ENCODE measurements at places on chromosomes 5 and 9.

- DNase-seq, result no peak
Measured at GRCh38 chr5:91848453-91848852, 465.3 kb upstream of the ARRDC3 start.

DNA sequence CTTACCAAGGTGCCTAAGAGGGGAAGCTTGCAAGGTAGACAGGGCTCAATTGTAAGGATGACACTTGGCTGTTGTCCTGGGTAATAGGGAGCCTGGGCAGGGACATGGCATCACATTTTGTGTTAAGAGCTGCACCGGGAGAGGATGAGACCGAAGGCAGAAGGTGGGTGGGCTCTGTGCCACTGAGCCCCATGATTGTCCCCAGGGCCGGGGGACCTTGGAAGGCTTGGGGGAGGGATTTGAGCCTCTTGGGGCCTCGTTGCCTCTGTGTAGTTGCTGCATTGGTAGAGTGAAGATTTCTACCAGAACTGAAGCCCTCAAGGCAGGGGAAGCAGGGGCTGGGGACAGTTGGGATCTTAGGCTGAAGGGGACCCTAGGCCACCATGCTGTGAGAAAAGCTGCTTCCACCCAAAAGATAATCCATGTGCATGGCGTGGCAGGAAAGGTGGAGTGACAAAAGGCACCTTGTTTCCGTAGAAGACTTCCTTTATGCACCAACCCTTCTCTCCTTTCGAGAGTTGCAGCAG is 11.9 kb downstream of the FGF18 start:
- DNase-seq, result no peak

DNA sequence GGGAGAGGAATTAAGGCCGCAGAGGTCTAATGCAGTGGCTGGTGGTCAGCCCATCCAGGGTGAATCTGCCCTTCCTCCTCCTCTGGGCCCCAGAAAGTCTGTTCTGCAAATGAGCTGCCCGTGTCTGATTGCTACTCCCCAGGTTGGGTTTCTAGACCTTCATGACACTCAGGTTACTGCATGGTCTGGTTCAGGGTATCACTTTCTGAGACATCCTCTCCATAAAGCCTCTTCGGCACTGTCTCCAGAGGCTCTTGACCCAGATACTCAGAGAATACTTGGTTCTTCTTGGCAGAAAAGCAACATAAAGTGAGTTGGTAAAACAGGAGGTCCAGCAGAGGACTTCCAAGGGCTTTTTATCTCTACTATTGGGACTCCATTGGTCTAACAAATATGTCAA is 62.5 kb upstream of the GDNF start:
- DNase-seq, result no peak

- DNase-seq, result no peak
Measured at GRCh38 chr5:65050826-65051498, 282.2 kb downstream of the CWC27 start.

DNA sequence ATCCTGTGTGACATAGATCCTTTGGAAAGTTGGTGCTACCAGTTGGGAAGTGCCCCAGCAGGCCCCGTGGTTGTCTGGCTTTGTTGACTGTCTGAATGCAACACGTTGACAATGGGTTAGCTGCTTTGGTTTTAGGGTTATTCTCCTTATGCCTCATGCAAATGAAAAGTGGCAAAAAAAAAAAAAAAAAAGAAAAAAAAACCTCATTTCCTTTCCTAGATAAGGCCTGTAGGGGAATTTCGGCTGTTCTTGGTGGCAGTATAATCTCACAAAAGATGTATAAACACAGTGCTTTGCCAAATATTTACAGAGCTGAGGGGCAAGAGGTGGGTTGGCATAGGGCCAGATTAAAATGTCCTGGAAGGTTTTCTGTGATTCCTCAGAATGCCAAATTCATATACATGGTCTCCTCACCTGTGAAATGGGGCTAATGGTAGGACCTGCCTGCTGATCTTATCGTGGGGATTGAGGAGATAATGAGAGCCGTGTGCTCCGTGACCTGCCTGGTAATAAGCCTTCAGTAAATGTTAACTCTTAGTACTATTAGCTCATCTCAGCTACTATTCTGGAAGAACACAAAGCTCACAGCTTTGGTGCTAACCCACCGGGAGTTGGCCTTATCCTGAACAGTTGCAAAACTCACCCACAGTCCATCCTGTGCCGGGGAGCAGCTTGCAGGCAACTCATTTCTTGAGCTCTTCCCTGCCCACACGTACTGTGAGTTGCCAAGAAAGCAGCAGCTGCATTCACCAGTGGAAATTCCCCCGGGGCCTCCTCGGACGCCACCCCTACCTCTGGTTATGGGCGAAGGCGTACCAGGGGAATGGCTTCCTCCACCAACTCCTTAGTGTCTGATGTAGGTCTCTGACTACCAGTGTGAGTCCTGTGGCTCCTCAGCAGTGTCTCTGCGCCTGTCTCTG is 220.3 kb downstream of the NR3C1 start:
- no peak for DNase-seq

DNA sequence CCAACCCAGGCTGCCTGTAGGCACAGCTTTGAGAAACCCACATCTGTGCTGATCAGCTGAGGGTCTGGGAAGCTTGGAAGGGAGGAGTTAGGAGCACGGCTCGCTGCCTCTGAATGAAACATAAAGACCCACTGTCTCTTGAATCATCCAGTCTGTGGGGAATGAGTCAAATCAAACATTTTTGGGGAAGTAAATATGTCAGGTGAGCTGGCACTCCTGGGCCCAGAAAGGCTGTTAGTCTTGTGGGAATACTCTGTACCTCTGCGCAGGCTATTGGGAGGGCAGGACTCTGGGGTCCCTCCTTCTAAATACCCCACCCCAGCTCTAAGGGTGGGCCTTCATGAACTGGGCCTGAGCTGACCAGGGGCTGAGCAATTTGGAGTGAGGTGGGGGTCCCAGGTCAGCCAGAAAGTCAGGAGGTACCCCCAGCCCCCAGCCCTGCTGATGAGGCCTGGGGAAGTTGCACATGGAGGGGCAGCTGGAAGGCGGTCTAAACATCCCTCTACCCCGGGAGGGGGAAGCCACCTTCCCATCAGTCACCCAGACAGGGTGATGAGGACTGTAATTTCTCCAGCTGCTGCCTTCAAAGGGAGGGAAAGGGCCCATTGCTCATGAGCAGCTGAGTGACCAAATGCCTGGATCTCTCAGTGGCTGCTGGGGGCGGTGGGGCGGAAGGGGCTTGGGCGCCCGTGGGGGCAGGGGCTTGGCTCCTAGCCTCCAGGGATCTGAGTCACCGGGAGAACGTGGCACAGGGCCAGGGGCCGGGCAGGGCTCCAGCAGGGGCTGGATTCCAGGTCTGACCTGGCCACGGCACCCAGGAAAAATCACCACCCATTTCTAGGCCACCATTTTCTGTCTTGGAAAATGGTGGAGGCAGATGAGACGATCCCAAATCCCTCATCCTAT is 10.8 kb downstream of the FIBCD1 start:
- DNase-seq, result no peak

DNA sequence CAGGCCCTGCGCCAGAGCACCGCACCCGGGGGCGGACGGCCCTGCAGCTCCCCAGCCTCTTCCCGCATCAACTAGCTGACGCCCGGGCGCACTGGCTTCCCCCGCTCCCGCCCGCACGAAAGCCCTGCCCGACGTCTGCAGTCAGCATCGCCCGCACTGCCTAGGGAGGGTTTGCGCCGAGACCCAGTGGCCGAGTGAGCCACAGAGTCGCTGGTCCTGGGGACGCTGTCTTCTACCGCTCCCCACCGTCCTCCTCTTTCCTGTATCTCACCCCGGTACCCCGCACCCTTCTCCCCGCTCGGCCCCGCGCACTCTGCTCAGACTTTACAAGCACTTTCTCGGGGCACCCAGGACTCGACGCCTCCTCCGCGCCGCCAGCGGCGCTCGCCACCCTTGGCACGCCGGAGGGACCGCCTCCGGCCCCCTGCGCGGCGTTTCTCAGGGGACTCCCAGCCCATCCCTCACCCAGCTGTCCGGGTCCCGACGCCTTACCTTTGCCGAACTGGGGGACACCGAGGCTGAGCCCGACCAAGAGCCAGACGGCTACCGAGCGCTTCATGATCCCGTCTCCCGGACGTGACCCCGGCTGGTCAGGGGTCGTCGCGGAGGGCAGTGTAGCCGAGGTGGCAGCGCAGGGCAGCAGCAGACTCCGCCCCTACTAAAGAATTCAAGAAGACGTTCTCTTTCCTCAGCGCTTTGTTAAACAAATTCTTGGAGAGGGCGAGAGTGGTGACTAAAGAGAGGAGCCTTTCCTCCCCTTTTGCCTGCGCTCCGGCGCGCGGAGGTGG is 670 bp downstream of the EDIL3 start:
- no peak for DNase-seq

DNA sequence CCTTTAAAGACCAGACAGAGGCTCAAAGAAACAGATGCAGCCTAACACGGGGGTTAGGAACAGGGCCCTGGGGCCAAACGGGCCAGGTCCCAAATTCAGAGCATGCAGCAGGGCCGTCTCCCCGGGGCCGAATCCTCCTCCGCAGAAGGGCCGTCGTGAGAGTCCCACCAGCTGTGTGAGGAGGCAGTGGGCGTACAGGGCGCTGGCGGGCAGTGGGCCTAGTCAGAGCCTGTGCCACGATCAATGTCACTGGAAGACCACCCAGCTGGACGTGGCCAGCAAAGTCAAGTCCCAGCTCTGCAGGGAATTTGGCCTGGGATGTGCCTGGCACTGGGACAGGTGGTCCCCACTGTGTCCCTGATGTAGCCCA is 15.8 kb upstream of the FCN2 start:
- no peak for DNase-seq

GRCh38 chr5:132023258-132024116 is 12.0 kb upstream of the ACSL6 start:
- no peak for DNase-seq

- DNase-seq, result no peak
Measured at GRCh38 chr5:92801911-92802310, 779.1 kb downstream of the NR2F1-AS1 start.

GRCh38 chr5:153459051-153459743 is 31.3 kb upstream of the GRIA1 start:
- no peak for DNase-seq

GRCh38 chr5:167940911-167941310 is 350.5 kb upstream of the WWC1 start:
- no peak for DNase-seq

- DNase-seq, result no peak
Measured at GRCh38 chr5:144289277-144289676, 118.6 kb downstream of the KCTD16 start.

GRCh38 chr9:8719833-8720486 is 920.4 kb upstream of the DMAC1 start:
- no peak for DNase-seq

DNA sequence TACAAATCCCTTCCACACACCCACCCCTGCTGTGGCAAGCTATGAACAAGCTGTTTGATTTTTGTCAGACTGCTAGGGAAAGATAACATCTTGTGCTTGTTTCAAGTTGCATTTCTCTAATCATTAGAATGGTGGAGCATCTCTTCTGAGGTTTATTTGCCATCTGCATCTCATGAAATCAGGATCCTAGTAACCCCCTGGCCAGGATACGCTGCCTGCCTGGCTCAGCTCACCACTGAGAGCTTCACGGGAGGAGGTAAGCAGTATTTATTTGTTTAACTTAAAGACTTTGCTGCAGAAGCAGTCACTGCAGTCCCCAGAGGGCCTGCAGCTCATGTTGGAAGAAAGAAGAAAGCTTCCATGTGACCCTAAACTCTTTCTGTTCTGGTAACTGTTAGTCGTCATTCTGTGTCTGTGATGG is 83.3 kb upstream of the CXCL14 start:
- DNase-seq, result no peak

DNA sequence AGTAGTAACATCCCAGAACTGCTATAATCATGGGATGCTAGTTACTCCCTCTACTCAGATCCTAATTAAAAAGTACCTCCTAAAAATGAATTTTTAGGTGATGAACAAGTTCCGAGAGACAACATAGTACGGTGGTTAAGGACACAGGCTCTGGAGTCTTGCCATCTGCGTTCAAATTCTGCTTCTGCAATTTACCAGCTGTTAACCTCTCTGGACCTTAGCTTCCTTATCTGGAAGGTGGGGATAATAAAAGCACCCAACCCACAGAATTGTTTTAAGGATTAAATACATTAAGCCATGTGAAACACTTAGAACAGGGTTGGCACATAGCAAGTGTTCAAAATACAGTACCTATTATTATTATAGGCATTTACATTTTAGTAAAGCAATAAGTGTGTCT is 77.5 kb upstream of the XPA start:
- no peak for DNase-seq

DNA sequence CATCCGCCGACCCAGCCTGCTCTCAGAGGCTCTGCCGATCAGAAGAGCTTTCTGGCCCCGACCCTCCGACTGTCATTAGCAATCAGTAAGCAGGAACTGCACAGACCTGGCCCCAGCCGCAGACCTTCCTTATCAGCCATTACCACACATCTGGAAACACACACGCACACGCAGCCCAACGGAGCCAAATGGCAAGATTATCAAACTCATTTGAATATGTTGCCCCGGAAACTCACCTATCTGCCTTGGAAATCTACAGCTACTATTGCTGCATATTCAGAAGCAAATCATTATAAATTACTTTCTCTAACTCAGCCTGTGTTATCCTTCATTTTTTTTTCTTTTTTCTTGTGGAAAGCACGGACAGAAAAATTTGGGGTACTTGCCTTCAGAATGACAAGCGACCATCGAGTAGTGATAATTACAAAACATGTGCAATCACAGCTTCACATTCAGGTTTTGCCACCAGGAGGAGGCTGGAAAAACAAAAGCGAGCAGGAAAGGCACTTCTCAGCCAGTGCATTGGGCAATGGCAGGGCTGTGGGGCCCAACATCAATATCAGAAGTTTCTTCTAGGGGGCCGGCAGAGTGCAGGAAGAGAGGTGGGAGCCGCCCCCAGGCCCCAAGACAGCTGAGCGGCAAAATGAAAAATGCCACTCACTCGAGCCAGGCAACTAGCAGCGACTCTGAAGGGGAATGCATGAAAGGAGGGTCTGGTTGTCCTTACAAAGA is 122.3 kb downstream of the VAV2 start:
- no peak for DNase-seq

- DNase-seq, result no peak
Measured at GRCh38 chr9:131776036-131776435, 36.2 kb upstream of the RAPGEF1 start.

DNA sequence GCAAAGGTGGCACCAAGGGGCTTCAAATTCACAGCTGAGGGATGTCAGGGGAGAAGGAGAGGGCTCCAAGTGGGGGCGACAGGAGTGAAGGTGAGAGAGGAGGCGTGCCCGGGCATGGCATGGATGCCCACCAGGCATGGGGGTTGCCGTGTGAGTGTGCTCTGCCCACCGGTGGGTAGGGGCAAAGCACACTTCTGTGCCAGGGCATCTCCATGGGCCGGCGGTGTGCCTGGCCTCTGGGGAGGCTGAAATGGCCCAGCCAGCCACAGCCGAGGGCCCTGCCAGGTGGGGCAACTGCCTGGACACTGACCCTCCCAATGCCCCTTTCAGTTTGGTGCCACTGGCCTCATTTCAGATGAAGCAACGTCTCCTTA is 14.0 kb upstream of the RNU6ATAC start:
- no peak for DNase-seq

DNA sequence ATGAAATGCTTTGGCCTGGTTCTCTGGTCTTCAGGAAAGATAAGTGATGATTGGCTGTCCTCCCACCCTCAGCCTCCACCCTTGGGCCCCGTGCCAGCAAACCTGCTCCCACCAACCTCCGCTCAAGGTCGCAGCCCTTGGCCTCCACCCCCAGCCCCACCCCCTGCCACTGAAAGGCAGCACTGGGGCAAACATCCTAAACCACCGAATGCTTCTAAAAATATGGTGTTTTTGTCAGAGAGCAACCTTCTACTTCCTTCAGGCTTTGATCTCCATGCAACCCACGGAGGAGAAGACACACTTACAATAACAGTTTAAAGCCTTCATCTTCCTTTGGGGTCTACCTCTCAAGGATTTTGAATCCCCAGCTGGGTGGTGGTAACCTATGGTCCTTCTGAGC is 24.0 kb upstream of the TCF7 start:
- DNase-seq, result no peak
